ENCODE measurements at places on chromosomes 1 and 21.

DNA sequence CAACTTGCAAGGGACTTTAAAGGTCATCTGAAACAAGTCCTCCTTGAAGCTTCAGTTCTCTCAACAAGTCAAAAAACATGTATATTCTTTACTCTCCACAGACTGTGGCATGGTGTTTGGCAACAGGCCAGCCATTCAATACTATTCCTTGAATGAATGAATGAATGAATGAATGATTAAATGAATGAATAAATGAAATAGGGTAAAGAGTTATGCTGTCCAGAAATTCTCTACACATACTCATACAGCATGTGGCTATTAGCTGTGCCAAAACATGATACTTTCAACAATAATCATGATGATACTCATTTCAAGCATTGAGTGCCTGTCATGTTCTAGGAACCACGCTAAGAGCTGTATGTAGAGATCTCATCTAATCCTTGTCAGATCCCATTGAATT, 356.1 kb downstream of the BARHL2 start:
- DNase-seq = no peak

- DNase-seq = no peak
Observed at GRCh38 chr1:207015791-207016190, 16.8 kb downstream of the C1orf116 start.

- peak; percentile 64 for DNase-seq
Observed at GRCh38 chr1:106608841-106609240, 447.6 kb upstream of the PRMT6 start.

DNA sequence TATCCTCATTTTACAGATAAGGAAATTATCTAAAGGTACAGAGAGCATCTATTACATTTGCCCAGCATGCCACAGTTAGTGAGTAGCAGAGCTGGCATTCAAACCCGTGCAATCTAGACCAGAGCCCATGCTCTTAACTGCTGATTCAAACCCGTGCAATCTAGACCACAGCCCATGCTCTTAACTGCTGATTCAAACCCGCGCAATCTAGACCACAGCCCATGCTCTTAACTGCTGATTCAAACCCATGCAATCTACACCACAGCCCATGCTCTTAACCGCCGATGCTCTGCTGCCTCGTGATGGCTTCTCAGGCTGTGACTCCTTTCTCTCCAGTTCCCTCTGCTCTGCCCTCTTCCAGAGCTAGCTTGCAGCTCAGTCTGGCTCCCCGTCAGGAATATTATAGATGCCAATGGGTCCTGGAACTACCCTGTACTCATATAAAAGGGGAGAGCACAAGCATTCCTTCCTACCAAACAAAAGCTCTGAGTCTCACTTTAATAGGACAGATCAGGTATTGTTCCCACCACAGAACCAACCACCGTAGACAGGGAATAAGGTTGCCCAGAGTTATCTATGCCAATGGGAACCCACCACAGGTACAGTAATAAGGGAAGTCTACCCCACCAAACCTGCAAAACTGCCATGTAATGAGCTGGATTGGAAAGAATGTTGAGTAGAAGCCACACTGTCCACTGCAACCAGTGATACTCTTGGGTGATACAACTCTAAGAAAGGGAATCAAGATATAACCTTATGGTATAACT, 78.4 kb downstream of the SMYD3 start:
- DNase-seq = peak; percentile 81

DNA sequence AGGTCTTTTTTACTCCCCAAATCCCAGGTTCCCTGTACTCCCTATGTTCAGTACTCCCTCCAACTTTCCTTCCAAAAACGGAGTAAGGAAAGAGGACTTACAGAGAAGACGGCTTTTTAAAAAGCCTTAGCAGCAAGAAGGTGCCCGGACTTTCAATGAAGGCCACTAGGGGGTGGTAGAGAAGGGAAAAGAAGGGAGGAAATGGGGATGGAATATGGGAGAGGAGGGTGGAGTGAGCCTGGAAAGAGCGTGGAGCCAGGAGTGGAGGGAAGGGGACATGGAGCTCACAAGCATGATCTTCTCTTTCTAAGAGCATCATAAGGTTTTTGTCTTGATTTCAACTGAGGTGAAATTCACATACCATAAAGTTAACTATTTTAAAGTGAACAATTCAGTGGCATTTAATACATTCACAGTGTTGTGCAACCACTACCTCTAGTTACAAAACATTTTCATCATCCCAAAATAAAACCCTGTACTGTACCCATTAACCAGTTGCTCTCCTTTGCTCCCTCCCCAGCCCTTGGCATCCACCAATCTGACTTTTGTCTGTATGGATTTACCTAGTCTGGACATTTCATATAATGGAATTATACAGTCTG, 129.9 kb downstream of the ZNF281 start:
- peak; percentile 22 for DNase-seq

- no peak for DNase-seq
Observed at GRCh38 chr1:86906419-86906818, 7.5 kb downstream of the SELENOF start.

GRCh38 chr1:39282537-39283216, 78.2 kb downstream of the MACF1 start:
- DNase-seq = no peak

- DNase-seq = no peak
Observed at GRCh38 chr1:224198572-224198971, 15.5 kb downstream of the DEGS1 start.

DNA sequence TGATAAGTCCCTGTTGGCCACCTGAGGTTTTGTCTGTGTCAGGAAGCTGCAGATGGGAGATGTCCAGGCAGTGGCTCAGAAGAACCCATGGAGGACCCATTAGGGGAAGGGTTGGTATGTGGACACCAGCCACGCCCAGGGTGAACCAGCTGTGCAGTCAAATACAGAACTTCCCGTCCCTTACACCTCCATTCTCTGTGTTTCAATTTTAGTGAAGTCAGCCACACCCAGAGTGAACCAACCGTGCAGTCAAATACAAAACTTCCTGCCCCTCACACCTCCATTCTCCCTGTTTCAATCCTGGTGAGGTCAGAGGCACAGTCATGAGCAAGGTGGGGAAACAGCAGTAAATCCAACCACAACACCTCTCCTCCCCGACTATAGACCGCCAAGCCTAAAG, 27.4 kb downstream of the BACE2 start:
- DNase-seq = no peak

DNA sequence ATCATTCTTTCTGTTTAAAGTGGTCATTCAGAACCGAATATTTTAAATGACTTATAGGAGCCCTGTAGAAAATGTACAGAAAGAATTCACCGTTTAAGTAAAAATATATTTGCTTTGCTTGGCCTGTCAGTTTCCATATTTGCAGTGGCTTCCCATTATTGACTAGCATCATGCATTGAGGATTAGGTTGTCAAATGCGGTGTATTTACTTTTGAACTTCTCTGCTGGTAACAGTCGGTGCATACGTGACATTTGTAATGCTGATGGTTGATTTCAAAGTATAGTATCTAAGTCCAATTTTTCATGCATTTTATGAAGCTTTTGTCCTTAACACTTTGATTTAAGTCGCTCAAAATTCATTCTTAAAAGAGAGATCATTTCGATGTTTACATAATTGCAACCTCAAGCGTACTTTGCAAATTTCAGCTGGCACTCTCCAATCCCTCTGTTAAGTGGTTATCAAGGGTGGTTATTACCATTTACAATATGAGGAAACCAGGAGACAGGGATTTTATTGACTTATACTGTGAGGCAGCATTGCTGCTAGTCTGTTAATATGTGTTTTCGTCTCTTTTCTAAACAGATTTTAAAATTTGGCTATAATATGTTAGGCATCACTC, 201.6 kb downstream of the SDCCAG8 start:
- no peak for DNase-seq

GRCh38 chr1:26154750-26155149, 4.1 kb upstream of the FAM110D start:
- DNase-seq = no peak

DNA sequence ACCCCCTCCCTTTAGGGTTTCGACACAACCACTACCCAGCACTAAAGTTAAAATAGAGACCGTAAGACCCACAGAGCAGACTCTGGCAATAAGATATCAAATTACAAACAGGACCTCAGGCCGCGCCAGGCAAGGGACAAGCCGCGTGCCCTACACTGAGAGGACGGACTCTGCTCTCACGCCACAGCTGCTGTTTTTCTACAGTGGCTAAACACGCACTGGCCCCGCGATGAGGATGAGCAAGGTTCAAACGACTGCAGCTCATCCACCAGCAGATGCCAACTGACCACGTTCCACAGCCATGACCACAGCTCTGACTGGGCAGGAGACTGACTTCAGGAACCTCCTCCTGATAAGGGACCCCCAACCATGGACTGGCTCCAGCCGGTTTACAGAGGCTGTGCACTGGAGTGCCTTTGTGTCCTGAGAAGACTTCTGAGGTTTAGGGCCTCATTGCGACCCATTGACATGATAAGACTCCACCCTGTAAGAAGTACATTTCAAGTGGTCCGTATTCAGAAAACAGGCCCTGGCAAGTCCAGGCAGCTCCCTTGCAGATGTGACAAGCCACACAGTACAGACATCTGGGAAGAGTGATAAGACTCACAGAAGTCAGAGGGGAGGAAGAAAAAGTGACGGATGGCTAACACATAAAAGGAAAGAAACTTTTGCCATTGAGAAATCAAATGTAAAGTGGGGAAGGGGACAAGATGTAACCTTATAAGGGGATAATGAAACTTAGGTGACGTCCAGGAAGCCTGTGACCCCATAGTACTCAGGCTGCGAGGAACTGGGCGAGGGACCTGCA, 1.5 kb upstream of the KRTAP10-6 start:
- no peak for DNase-seq

- no peak for DNase-seq
Observed at GRCh38 chr1:227942716-227943261, 4.9 kb downstream of the WNT9A start.

DNA sequence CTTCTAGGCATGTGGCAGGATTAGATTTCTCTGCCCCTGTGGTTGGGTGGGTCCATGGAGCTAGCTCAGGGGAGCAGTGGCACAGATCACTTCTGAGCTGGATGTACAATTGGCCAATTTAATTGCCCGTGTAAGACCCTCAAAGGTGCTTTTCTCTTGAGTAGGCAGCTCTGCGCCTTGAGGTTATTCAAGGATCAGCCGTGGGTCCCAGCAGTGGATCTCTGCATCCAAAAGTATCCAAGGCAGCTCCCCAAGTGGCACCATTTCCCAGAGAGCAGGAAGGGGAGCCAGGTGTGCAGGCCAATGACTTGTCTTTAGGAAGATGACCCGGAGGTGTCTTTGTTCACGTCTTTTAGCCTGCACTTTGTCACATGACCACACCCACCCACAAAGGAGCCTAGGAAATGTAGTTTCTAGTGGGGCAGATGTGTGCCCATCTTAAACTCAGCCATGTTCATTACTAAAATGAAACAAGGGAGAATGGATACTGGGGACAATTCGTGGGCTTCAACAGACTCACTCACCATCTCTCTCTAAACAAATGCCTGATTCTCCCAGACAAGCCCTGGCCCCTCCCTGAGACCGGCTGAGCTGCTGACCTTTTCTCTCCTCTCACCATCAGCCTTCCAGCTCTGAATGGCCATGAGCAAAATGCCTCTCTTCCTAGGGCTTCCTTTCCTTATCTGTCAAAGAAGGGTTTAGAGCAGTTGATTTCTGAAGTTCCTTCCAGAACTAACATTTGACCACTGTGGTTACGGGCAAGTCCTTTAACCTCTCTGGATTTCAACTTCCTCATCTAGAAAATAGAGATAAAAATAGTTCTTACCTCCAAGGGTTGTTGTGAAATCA, 41.4 kb upstream of the TENT5C start:
- no peak for DNase-seq

DNA sequence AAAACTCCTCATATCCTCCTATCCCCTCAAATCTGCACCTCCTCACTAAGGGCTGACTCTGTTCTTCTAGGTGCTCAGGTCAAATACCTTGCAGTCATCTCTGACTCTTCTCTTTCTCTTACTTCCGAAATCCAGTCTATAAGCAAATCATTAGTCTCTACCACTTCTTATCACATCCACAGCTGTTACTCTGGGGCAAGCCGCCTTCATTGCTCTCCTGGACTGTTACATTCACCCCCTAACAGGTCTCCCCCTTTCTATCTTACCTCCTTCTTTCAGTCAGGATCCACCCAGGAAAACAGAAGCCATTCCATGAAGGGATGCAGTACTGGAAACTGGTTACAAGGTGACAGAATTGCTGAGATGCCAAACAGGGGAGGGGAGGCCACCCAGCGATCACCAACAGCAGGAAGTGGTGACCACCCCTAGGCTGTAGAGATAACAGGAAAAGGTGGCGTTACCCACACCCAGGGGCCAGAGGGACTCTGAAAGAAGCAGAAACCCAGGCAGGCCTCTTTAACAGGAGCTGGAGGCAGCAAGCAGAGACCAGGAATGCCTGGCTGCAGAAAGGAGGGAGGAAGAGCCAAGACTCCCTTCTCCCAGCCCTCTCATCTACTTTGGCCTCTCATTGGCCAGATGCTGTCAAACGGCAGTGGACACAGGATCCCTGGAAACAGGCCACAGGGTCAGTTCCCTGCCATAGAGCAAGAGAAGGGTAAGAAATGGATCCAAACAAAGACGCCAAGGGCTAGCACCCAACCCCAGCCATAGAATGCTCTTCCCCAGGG, 55.5 kb upstream of the FOXO6 start:
- no peak for DNase-seq

Measured in kidney glomerular epithelial cell (primary cell).